Amygdala (tissue), 56 donors: ENCODE measurements at places on chromosomes 1 and 21.

- no peak for DNase-seq
These were observed 157.2 kb upstream of the UBE2U start for GRCh38 chr1:64046243-64046642.

DNA sequence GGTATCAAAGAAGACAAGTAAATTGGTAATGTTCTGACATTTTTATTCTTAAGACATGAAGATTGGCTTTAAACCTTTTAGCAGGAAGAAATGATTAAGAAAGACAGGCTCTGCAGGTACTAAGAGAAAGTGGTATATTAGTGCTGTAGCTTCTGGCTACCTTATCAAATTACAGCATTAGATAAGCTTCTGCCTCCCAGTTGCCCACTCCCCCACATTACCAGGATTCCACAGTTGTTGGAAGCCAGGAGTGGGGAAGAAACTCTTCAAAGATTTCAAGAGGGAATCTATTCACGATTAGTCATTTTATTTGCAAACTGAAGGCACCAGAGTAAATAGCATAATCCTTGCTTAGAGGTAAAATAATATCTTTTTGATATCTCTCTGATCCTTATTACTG, 274.9 kb downstream of the LMO4 start:
- DNase-seq, result no peak

- no peak for DNase-seq
These were observed 85.9 kb upstream of the SIM2 start for GRCh38 chr21:36613059-36613458.

- no peak for DNase-seq
These were observed 11.8 kb downstream of the CYP4B1 start for GRCh38 chr1:46810596-46810995.

- DNase-seq, result no peak
These were observed 3.8 kb downstream of the PBXIP1 start for GRCh38 chr1:154951901-154952657.
